ENCODE measurements at places on chromosomes 13 and 19. TPM values are rescaled to one million over a fixed set of nuclear protein-coding genes. Genes with fewer than 3 reads are reported as not detected.

- DNase-seq, result no peak
These were observed 1701.0 kb downstream of the SLITRK5 start for GRCh38 chr13:89372193-89372592.

DNA sequence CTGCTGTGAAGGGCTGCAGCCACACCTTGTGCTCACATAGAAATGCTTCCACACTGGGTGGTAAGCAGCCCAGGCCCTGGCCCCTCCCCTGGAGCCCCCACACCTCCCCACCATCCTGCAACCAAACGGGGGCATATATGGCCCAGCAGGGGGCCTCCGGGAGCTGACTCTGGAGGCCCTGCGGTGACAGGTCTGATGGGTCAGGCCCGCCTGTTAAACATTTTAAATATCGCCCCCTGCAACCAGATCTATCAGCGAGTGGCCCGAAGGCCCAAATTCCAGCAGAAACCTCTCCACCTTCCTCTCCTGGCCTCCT is 48.0 kb upstream of the KATNAL1 start:
- DNase-seq, result peak; percentile 62

- no peak for DNase-seq
These were observed 12.5 kb downstream of the GADD45B start for GRCh38 chr19:2488405-2488941.

DNA sequence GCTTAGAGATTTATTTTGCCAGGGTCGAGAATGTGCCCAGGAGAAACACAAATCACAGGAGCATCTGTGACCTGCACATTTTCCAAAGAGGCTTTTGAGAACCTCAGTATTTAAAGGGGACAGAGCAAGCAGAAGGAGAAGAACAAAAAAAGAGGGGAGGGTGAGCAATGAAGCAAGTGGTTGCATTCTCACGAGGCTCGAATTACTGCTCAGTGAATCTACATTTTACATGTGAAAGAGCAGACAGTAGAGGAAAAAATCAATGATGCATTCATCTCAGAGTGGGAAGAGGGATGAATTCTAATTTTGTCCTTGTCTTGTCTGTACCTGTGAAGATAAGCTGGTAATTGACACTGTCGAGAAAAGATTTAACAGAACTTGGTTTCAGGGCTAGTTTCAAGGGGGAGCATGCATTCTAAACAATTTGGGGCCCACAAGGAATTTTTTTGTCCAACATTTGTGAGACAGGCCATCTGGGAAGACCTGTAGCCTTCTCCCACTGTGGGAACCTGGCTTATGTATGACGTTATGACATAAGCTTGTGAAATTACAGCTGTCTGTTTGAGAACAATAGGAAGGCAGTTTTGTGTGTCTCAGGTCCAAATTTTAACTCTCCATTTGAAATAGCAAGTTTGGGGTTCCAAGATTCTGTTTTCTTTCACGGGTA is 855.1 kb downstream of the SLITRK5 start:
- DNase-seq, result no peak

GRCh38 chr19:48310227-48310626 is 15.1 kb upstream of the EMP3 start:
- DNase-seq, result peak; percentile 24

DNA sequence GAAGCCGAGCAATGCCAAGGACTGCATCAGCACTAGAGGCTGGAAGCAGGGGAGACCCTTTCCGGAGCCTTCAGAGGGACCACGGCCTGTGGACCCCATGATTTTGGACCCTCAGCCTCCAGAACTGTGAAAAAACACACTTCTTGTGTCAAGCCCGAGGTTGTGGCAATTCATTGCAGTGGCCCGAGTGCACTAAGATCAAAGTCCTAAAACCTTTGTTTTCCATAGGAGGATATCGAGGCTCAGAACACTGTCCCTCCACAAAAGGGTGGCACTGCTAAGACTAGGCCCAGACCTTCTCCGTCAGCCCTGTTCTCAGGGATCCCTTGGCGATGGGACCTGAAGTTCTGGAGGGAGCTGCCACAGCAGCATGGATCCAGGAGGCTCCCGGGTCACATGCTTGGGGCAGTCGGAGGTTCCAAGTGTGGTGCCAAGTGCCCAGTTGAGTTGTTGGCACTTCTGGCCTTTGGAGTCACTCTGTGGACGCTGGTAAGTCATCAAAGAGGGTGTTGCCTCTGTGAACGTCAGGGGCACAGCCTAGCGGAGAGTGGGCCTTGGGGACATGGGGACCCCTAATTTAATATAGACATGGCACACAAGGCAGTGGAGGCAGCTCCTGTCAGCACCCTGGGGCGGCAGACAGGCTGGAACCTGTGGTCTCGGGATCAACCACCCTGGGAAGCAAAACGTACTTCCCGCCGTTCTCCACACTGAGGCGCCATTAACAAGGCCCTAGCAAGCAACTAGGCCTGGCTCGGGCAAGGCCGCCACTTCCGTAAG is 199.2 kb downstream of the COL4A1 start:
- DNase-seq, result no peak

- peak; percentile 49 for DNase-seq
These were observed 39.1 kb upstream of the RNF113B start for GRCh38 chr13:98216135-98216565.

DNA sequence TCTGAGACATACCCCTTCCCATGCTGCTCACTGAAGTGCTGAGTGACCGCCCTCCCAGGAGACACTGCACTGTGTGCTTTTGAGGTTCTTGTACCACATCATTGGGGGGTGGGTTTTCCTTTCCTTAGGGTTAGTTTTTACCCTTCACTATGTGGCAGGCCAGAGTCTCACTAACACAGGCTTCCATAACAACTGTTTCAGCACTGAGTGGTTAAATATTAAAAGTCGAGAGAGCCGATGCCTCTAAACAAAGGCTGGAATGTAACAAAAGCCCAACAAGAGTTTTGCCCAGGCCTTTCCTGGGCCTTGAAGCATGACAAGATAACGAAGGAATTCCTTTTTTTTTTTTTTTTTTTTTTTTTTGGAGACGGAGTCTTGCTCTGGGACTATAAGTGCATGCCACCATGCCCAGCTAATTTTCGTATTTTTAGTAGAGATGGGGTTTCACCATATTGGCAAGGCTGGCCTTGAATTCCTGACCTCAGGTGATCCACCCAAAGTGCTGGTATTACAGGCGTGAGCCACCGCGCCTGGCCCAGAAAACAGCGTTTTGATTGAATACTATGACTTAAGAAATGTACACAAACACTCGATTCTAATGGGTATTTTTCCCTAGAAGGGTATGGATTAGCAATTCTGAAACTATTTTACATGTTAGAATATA is 46.5 kb downstream of the ZNF823 start:
- no peak for DNase-seq

DNA sequence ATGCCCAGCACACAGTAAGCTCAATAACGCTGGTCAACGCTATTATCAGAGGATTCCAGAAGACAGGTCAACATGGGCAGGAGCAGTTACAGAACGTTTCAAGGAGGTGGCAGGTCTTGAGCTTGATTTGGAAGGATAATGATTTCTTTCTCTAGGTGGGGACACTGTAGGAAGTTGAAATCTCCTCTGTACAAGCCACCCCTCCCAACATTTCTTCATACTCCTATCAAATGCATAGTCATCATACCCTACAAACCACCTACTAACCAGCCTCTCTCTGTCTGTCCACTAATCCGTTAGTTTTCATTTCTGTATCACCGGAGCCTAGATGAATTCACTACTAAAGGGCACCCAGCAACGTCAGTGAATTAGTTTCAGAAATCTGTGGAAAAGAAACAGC is 1.3 kb downstream of the ATP7B start:
- DNase-seq, result no peak

The IZUMO1 gene
- total RNA-seq, result 0.29 TPM

The FXYD7 gene
- total RNA-seq, result not detected

The CRTC1 gene
- 12.9 TPM for total RNA-seq

The PTGER1 gene
- 0.33 TPM for total RNA-seq

The FFAR3 gene
- total RNA-seq, result not detected
